ENCODE measurements at places on chromosomes 1 and 21. TPM values are rescaled to one million over a fixed set of nuclear protein-coding genes. Genes with fewer than 3 reads are reported as not detected.

The SZT2 gene
- total RNA-seq: 4.9 TPM

The ZNF362 gene
- total RNA-seq: 3.3 TPM

The SLC37A1 gene
- total RNA-seq: 5.0 TPM

The BACE2 gene
- total RNA-seq: 220 TPM

All from MG63 (cell line).